ENCODE measurements at places on chromosomes 13 and 19. TPM values are rescaled to one million over a fixed set of nuclear protein-coding genes. Genes with fewer than 3 reads are reported as not detected.

C19orf73 gene
- 4.0 TPM for total RNA-seq

SOHLH2 gene
- total RNA-seq, result 10.8 TPM

CEACAM19 gene
- 9.9 TPM for total RNA-seq

FOSB gene
- total RNA-seq, result 1.2 TPM

DNA sequence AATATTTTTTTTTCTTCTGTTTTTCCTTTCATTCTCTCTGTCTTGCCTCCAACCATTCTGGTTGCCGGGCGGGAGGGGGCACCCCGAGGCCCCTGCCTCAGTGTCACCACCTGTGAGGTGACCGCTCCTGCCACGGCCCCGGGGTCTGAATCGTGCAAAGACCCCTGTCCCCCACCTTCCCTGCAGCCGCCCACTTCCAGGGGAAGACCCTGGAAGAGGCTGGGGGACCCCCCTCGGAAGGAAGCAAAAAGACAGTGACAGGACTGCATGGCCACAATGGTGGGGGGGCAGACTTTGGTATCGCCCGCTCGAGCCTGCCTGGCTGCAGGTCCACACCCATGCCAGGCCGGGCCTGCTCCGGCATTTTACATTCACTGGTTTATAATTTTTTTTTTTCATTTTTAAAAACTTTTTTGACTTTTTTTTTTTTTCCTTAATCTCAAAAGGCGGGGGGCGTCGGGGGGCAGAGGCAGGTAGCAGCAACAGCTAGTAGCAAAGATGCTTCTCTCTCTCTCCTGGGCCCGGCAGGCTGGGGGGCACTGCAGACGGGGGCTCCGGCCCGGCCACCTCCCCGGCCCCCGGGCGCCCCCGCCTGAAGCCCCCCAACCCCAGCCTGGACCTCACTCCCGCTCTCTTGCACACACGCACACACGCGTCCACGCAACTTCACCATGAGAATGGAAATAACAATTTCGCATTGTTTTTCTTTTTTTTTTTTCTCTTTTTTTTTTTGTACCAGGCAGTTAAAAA lies 22.6 kb downstream of the ZBTB7A start:
- H3K4me3 ChIP-seq, result no peak overlapping the region
- peaks cover 6% of the 10 kb centered on the region for H3K4me1 ChIP-seq
- no peaks in the 10 kb centered on the region for H3K27me3 ChIP-seq
- DNase-seq, result no peak

GRCh38 chr13:35512271-35512920 lies 35.9 kb upstream of the MAB21L1 start:
- peak; percentile 22 for DNase-seq
- H3K4me1 ChIP-seq, result peaks cover 4% of the 10 kb centered on the region
- no peaks in the 10 kb centered on the region for H3K27me3 ChIP-seq

- H3K4me3 ChIP-seq, result peak overlapping the region; percentile 18
- no peaks in the 10 kb centered on the region for H3K36me3 ChIP-seq
- no peaks in the 10 kb centered on the region for H3K27me3 ChIP-seq
- H3K27ac ChIP-seq, result no peak overlapping the region
These were observed 4.7 kb upstream of the ZNF428 start for GRCh38 chr19:43623889-43624670.

DNA sequence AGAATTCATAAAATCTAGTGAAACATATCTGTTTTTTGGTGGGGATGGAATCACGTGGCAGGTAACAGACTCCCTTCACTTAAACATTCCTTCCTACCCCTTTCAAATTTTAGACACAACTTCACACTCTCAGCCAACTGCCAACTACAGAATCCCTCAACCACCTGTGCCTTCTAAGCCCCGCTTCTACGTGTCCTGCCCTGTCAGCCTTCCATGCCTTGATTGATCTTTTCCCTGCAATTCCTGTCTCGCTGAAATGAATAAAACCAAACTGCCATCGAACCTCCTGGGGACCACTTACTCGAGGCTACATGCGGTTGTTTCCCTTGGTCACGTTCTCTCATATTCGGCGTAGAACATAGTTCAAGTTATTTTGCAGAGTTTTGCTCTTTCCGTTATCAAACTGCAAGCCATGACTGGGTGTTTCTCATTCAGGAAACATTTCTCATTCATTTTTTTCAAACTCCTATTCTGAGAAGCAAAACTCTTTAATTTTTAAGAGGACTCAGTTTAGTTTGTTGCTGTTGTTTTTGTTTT lies 1.1 kb downstream of the ZNF625 start:
- peaks cover 11% of the 10 kb centered on the region for H3K4me1 ChIP-seq
- H3K36me3 ChIP-seq, result no peaks in the 10 kb centered on the region
- peak overlapping the region; percentile 77 for H3K27ac ChIP-seq
- H3K27me3 ChIP-seq, result no peaks in the 10 kb centered on the region
- H3K4me3 ChIP-seq, result peak overlapping the region; percentile 78

GRCh38 chr19:55479451-55480230 lies 3.2 kb downstream of the ZNF628 start:
- no peak for DNase-seq
- no peaks in the 10 kb centered on the region for H3K36me3 ChIP-seq
- H3K4me3 ChIP-seq, result no peak overlapping the region
- peaks cover 41% of the 10 kb centered on the region for H3K4me1 ChIP-seq
- H3K27me3 ChIP-seq, result no peaks in the 10 kb centered on the region

GRCh38 chr13:110881839-110882627 lies 32.8 kb downstream of the ANKRD10 start:
- H3K36me3 ChIP-seq, result no peaks in the 10 kb centered on the region
- H3K4me3 ChIP-seq, result no peak overlapping the region
- DNase-seq, result no peak
- H3K4me1 ChIP-seq, result no peaks in the 10 kb centered on the region
- H3K27ac ChIP-seq, result no peak overlapping the region

DNA sequence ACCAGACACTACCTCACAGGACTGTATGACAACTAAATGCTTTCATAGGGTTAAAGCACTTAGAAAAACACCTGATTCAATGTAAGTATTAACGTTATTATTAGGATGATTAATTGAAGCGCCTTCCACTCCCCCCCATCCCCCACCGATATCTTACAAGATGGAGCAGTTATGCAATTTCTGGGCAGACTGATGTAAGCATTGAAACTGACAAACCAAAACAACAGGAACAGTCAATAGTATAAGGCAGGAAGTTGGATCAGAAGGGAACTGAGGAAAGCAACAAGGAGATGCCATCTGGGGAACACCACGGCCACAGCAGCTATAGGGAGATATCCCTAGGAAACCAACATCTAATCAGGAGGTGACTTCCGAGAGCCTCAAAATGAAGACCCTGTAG lies 3.8 kb downstream of the LCP1 start:
- H3K4me1 ChIP-seq, result no peaks in the 10 kb centered on the region
- no peak overlapping the region for H3K4me3 ChIP-seq
- DNase-seq, result no peak
- H3K36me3 ChIP-seq, result no peaks in the 10 kb centered on the region
- no peaks in the 10 kb centered on the region for H3K27me3 ChIP-seq

DNA sequence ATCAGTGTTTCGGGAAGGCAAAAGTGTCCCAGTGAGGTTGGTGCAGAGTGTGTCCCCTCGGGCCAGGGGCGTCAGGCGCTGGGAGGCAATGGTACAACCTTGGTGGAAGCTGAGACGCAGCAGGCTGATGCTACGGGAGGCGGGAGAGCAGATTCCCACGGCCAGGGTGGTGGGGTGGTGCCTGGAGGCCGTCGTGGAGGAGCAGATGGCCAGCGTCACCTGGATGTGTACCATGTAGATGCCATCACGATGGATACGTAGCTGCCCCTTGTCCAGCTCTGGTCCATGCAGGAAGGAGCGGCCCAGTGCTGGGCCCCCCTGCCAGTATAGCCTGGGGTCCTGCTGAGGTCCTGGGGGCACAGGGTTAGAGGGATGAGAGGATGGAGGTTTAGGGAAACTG lies 4.9 kb downstream of the CD70 start:
- no peak overlapping the region for H3K27ac ChIP-seq
- no peaks in the 10 kb centered on the region for H3K27me3 ChIP-seq
- H3K4me3 ChIP-seq, result no peak overlapping the region
- peaks cover 6% of the 10 kb centered on the region for H3K4me1 ChIP-seq
- no peak for DNase-seq
- H3K36me3 ChIP-seq, result no peaks in the 10 kb centered on the region

DNA sequence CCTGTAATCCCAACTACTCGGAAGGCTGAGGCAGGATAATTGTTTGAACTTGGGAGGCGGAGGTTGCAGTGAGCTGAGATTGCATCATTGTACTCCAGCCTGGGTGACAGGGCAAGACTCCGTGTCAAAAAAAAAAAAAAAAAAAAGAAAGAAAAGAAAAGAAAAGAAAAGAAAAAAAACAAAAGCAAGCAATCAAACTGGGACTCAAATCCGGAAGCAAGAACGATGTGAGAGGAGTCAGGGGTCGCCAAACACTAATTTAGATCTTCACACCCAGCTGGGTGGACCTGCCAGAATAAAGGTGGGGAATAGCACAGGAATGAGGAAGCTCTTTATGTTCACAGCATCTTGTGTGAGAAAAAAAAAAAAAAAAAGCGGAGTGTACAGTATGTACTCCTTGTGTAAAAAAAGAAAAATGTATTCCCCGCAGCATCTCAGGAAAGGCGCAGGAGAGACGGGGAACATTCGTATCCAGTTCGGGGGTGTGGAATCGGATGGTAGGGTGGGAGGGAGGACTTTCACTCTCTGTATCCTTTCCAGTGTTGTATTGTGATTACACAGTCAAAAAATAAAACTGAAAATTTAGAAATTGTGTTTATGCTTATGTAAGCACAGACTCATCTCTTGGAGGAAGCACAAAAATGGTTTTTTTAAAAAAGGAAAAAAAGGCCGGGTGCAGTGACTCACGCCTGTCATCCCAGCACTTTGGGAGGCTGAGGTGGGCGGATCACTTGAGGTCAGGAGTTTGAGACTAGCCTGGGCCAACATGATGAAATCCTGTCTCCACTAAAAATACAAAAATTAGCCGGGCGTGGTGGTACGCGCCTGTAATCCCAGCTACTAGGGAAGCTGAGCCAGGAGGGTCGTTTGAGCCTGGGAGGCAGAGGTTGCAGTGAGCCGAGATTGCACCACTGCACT lies 7.6 kb downstream of the DNAJB1 start:
- H3K27ac ChIP-seq, result no peak overlapping the region
- peaks cover 13% of the 10 kb centered on the region for H3K4me1 ChIP-seq
- H3K36me3 ChIP-seq, result no peaks in the 10 kb centered on the region
- DNase-seq, result no peak
- H3K4me3 ChIP-seq, result no peak overlapping the region

GRCh38 chr13:39688699-39689405 lies 33.4 kb downstream of the COG6 start:
- no peak overlapping the region for H3K4me3 ChIP-seq
- DNase-seq, result no peak
- no peaks in the 10 kb centered on the region for H3K36me3 ChIP-seq
- H3K27ac ChIP-seq, result no peak overlapping the region
- H3K4me1 ChIP-seq, result no peaks in the 10 kb centered on the region
- H3K27me3 ChIP-seq, result no peaks in the 10 kb centered on the region

DNA sequence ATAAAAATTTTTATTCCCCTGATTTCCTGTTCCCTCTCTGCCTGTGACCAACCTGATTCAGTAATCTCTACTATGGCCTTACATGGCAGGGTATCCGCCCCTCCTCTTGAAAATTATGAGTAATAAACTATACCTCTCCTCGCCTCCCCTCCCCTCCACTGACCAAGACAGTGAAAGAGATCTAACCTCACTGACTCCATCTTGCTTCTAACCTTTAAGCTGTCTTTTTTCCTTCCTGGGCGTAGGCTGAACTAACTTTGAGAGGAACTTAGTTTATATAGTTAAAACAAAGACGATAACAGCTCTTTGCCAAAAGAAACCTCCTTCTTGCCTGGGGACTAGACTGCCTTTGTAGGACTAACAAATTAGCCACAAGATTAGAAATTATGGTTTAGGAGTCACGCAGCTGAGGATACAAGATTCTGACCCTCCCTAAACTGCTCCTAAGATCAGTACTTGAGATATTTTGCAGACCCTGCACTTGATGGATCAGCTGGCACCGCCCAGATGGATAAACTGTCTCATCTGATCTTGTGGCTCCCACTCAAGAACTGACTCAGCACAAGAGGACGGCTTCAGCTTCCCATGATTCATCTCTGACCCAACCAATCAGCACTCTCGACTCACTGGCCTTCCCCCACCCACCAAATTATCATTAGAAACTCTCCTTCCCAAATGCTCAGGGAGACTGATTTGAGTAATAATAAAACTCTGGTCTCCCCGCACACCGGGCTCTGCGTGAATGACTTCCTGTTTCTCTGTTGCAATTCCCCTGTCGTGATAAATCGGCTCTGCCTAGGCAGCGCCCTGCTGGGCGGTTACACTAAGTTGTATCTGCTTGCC lies 187.1 kb downstream of the TDRD3 start:
- H3K27ac ChIP-seq, result no peak overlapping the region
- peak; percentile 19 for DNase-seq
- no peaks in the 10 kb centered on the region for H3K36me3 ChIP-seq
- H3K4me1 ChIP-seq, result no peaks in the 10 kb centered on the region

Measured in testis (tissue), 5 donors.